ENCODE measurements at places on chromosomes 5 and 9.

DNA sequence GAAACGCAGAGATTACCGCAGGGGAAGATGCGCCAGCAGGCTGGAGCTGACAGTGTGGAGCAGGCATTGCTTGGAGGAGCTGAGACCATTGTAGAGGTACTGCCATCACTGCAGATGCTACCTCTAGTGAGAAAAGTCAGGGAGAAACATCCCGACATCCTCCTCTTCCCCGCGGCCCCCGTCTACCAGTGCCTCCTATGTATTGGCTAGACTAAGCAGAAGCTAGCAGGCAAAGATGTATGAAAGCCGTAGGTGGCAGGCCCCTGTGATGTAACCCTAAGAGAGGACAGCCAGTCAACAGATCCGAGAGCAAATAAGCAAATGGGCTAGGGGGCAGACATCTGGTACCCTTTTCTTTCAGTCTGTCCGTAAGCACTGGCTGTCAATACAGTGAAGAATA lies 115.5 kb upstream of the ACTBL2 start:
- no peaks in the 10 kb centered on the region for H3K36me3 ChIP-seq
- no peak for DNase-seq
- H3K4me1 ChIP-seq, result no peaks in the 10 kb centered on the region
- H3K4me3 ChIP-seq, result no peak overlapping the region
- no peak overlapping the region for H3K27ac ChIP-seq

GRCh38 chr9:112404508-112404932 lies 24.6 kb downstream of the HSDL2 start:
- peak overlapping the region; percentile 16 for H3K27ac ChIP-seq
- peaks cover 2% of the 10 kb centered on the region for H3K4me1 ChIP-seq
- DNase-seq, result no peak
- H3K4me3 ChIP-seq, result no peak overlapping the region

- H3K36me3 ChIP-seq, result no peaks in the 10 kb centered on the region
- H3K4me3 ChIP-seq, result no peak overlapping the region
- H3K27me3 ChIP-seq, result peaks cover 46% of the 10 kb centered on the region
- H3K27ac ChIP-seq, result no peak overlapping the region
Observed at GRCh38 chr5:172509405-172509781, 55.1 kb upstream of the SH3PXD2B start.

GRCh38 chr5:16852251-16853005 lies 83.7 kb downstream of the MYO10 start:
- H3K27ac ChIP-seq, result no peak overlapping the region
- H3K4me3 ChIP-seq, result no peak overlapping the region

DNA sequence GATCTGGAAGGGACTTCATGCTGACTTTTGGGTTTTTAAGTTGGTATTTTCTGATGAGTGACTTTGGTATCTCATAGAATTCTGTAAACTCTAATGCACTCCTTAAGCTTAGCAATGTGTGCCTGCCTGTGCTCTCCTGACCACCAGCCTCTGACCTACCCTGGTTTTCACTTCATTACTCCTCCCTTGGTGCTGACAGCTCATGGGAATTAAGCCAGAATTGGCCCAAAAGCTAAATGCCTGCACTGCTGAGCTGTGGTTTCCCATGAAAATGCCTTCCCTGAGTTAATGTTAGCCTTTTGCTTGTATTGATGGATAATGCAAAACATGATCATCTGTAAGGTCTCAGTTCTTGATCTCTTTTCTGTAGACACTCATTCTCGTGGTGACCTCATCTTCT lies 308.0 kb downstream of the DOCK8 start:
- no peaks in the 10 kb centered on the region for H3K4me1 ChIP-seq

- no peak overlapping the region for H3K4me3 ChIP-seq
- no peak for DNase-seq
- H3K36me3 ChIP-seq, result no peaks in the 10 kb centered on the region
- no peaks in the 10 kb centered on the region for H3K27me3 ChIP-seq
- H3K27ac ChIP-seq, result no peak overlapping the region
Observed at GRCh38 chr9:27340961-27341511, 44.1 kb upstream of the EQTN start.

DNA sequence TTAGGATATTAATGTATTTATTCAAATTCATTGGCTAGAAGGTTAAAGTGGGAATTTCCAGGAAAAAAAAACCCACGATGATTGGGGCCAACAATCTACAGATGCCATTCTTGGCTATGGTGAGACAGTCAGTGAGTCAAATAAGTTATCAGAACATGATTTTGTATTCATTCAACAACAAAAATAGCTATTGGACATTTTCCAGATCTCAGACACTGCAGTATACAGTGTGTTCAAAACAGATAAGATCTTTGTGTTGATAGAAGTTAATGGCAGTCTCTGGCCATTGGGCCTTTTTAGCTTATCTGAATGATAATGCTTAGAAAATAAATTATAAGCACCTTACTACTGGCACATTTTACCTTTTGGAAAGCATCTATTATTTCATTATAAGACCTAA lies 547.7 kb downstream of the MAT2B start:
- no peaks in the 10 kb centered on the region for H3K27me3 ChIP-seq
- no peak overlapping the region for H3K27ac ChIP-seq
- no peak overlapping the region for H3K4me3 ChIP-seq
- no peaks in the 10 kb centered on the region for H3K4me1 ChIP-seq
- no peaks in the 10 kb centered on the region for H3K36me3 ChIP-seq
- DNase-seq, result no peak

DNA sequence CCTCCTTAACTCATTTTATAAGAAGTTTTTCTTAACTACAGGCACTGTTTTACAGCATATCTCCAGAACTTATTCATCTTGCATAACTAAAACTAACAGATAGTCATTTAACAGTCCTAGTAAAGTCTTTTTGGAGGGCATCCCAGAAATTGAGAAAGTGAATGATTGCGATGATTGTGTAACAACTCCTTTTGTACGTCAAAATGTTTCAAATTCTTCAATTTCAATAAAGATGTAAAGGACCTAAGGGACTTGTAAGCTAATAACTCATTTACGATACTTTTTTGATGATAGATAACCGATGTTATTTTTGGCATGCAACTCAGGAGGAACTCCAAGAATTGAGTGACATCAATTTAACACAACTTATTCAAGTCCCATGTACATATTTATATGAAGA lies 42.7 kb downstream of the SVEP1 start:
- no peaks in the 10 kb centered on the region for H3K27me3 ChIP-seq
- no peaks in the 10 kb centered on the region for H3K36me3 ChIP-seq
- H3K4me1 ChIP-seq, result no peaks in the 10 kb centered on the region
- no peak overlapping the region for H3K4me3 ChIP-seq

DNA sequence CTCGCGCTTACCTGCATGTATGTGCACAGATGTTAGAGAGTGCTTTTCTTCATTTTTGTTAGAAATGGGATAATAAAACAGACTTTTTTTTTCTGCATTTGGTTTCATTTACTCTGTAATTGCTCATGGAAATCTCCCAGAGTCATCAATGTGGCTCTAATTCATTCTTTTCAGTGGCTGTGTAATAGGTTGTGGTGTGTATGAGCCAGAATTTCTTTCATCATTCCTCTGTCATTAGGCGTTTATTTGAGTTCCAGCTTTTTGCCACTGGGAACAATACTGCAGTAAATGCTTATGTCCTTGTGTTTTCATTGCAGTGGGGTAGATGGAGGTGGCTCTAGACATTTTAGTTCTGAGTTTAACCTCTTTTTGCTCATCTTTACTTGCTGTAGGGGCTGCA lies 118.9 kb downstream of the NXNL2 start:
- H3K4me1 ChIP-seq, result no peaks in the 10 kb centered on the region
- no peaks in the 10 kb centered on the region for H3K36me3 ChIP-seq
- DNase-seq, result no peak
- no peak overlapping the region for H3K27ac ChIP-seq
- no peak overlapping the region for H3K4me3 ChIP-seq

GRCh38 chr5:76927961-76928360 lies 24.9 kb upstream of the CRHBP start:
- H3K27me3 ChIP-seq, result peaks cover 5% of the 10 kb centered on the region
- H3K27ac ChIP-seq, result no peak overlapping the region
- no peaks in the 10 kb centered on the region for H3K36me3 ChIP-seq

DNA sequence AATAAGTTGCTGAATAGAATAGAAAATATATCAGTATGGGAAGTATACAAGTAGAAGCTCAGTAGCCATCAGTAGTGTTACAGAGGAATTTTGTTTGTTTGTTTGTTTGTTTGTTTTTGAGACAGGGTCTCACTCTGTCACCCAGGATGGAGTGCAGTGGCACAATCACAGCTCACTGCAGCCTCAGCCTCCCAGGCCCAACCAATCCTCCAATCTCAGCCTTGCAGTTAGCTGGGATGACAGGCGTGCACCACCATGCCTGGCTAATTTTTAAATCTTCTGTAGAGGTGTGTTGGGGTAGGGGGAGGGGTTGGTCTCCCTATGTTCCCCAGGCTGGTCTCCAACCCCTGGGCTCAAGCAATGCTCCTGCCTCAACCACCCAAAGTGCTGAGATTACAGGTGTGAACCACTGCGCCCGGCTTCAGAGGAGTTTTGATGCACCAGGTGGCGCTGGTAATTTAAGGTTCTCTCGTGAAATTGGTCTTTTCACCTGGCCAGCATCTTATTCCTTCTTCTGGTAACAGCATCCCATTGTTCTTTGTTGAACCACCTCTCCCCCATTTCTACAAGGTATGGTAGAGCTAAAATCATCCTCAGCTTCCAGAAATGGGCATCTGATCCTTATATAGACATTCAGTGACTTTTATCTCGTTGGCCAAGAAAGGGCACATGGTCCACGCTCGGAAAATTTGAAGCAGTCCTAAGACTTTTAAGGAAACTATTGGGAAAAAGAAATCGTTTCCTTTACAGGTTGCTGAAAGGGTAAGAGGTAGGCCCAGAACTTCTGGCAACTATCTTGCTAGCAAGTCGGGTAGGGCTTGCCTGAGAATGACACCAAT lies 157.1 kb downstream of the ARRDC3 start:
- H3K27ac ChIP-seq, result no peak overlapping the region
- peak; percentile 60 for DNase-seq
- no peak overlapping the region for H3K4me3 ChIP-seq
- peaks cover 12% of the 10 kb centered on the region for H3K36me3 ChIP-seq
- H3K27me3 ChIP-seq, result no peaks in the 10 kb centered on the region

GRCh38 chr5:103821361-103821760 lies 258.8 kb upstream of the NUDT12 start:
- no peak overlapping the region for H3K27ac ChIP-seq
- H3K4me1 ChIP-seq, result peaks cover 2% of the 10 kb centered on the region
- no peaks in the 10 kb centered on the region for H3K27me3 ChIP-seq
- no peaks in the 10 kb centered on the region for H3K36me3 ChIP-seq

DNA sequence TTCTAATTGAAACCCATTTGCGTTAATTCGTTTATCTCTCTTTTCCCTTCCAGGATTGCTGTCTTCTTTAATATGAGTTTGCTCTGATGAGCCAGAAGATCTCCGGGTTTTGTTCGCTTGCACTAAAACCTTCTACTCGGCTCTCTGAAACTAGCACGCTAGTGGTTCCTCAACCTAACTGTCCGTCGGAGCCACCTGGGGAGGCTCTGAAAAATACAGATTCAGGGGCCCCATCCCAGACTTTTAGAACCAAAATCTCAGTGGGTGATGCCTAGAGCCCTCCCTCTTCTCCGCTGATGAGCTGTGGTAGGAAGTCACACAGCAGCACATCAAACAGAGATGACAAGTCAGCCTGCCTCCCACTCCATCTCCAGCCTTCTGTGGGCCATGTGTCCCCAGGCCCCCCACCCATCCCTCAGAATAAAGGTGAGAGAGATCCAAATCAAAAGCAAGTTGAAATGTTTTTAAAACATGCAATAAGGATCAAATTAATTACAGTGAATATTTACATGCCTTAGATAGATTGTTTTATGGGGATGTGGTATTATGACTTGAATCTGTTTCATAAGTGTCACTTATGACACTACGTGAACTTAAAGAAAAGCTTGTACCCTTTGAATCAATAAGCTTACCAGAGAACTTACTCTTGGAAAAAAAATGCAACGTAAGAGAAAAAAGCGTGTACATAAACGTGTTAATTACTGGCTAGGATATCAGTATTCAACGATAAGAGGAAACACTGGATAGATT lies 16.4 kb downstream of the FCN2 start:
- H3K4me3 ChIP-seq, result no peak overlapping the region
- no peak for DNase-seq
- H3K36me3 ChIP-seq, result no peaks in the 10 kb centered on the region
- H3K27me3 ChIP-seq, result peaks cover 16% of the 10 kb centered on the region
- H3K4me1 ChIP-seq, result no peaks in the 10 kb centered on the region

DNA sequence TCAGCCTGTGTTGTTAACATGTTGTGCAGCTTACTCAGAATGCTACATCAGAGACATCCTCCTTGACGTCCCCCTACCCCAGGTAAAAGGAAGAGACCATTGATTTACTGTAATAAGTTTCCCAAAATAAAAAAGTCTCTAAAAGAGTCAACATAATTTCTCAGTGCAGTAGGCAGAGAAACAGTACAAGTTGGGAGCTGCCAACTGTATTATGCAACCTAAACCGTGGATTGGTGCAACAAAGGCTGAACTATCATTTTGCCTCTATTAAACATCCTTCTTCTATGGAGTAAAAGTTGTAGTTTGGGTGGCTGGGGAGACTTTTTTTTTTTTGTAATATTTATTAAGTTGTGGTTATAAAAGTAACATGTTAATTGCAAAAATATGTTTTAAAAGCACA lies 208.0 kb downstream of the NR3C1 start:
- H3K4me3 ChIP-seq, result no peak overlapping the region
- no peaks in the 10 kb centered on the region for H3K27me3 ChIP-seq
- no peak overlapping the region for H3K27ac ChIP-seq
- H3K4me1 ChIP-seq, result no peaks in the 10 kb centered on the region
- peaks cover 49% of the 10 kb centered on the region for H3K36me3 ChIP-seq
- DNase-seq, result no peak

DNA sequence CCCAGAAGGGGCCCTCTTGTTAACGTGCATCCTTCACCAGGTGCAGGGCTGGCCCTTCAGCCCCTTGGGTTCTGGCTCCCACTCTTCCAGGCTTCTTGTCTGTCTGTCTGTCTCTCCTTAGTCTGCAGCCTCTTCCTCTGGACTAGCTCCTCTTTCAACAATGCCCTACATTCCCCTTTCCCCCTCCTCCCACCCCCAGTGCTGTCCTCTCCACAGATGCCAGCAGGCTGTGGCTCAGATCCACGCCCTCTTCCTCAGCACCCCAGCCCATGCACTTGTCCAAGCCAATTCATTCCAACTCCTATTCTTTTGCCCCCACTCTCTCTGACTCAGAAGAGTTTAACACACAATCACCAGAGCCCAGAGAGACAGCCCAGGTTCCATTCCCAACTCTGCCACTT lies 45.2 kb upstream of the ALDH1B1 start:
- no peak for DNase-seq
- H3K4me3 ChIP-seq, result no peak overlapping the region
- no peaks in the 10 kb centered on the region for H3K36me3 ChIP-seq
- H3K27ac ChIP-seq, result no peak overlapping the region

- no peaks in the 10 kb centered on the region for H3K4me1 ChIP-seq
- no peaks in the 10 kb centered on the region for H3K36me3 ChIP-seq
- no peak overlapping the region for H3K27ac ChIP-seq
- no peaks in the 10 kb centered on the region for H3K27me3 ChIP-seq
Observed at GRCh38 chr9:108551030-108551841, 304.6 kb downstream of the ACTL7B start.

All from naive thymus-derived CD8-positive, alpha-beta T cell (primary cell).